ENCODE measurements at places on chromosomes 6 and 20.

DNA sequence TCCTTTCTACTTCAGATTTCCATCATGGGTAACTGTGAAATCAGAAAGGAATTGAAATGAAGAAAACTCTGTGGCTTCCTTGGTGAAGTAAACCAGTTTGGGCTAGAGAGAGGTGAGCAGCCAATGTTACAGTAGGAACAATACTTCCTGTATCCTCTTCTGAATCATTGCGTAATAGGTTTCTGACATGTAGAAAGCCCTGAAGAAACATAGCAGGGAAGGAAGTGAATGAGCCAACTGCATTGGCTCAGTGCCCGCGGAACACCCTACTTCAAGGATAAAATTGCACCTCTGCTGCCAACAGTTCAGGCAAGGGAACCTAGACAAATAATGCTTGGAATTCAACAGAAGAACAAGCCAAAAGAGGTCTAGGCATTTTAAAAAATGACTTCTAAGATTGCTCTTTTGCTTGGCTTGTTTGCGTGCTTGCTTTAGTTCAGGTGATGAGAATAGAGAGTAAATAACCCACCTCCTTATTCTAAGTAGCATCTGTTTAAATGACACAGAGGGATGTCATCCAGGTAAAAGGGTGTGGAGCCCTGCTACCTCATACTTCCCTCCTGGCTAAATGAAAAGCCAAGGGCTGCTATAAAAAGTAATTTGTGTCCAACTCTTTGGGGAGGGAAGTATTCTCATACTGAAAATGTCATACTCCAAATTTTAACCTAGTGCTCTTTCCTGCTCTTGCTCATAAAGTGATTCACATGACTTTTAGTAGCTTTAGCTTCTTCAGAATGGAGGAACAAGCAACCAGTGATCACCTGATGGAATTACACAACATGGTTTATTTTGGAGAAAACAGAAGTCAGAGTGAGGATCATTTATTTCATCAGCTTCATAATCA, 30.0 kb upstream of the AKIRIN2 start:
- peak overlapping the region; percentile 43 for H3K4me3 ChIP-seq
- H3K4me1 ChIP-seq: peaks cover 17% of the 10 kb centered on the region
- H3K36me3 ChIP-seq: peaks cover 2% of the 10 kb centered on the region
- H3K27me3 ChIP-seq: peaks cover 22% of the 10 kb centered on the region

DNA sequence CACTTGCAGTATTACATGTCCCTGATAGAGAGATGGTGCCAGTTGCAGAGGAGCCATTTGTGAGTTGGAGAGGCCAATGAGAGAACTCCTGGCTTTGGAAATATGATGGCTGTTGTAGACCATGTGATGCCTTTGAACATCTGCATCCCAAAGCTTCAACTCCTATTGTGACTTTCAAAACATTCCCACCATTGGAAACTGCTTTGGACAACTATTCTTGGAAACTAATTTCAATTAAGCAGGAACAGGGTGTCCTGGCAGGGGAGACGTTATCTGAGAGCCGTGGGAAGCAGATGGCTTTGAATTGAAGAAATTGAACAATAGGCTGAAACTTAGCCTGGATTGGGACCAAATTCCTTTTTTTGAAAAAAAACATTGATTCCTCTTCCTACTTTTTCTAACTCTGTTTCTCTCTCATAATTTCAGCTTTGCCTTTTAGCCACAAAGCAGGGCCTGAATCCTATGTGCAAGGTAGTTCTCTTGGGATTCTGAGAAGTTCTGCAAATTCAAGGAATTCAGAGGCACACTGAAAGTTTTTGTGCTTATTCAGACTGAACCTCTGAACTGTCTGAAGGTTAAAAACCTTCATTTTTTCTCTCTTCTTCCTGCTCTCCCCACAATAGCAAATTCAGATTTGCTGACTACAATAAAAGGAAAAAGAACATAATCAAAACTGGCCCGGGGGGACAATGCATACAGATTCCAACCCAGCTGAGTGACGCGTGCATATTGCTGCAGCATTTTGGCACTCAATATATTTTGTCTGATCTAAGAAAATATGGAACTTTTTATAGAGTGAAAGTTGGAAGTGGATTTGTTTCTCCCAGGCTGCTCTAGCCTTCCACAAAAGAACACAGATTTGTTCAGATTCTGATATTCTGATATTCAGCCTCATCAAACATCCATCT, 720.4 kb upstream of the CHD6 start:
- no peak overlapping the region for H3K27ac ChIP-seq
- H3K4me1 ChIP-seq: no peaks in the 10 kb centered on the region
- no peak overlapping the region for H3K4me3 ChIP-seq
- no peak for DNase-seq

DNA sequence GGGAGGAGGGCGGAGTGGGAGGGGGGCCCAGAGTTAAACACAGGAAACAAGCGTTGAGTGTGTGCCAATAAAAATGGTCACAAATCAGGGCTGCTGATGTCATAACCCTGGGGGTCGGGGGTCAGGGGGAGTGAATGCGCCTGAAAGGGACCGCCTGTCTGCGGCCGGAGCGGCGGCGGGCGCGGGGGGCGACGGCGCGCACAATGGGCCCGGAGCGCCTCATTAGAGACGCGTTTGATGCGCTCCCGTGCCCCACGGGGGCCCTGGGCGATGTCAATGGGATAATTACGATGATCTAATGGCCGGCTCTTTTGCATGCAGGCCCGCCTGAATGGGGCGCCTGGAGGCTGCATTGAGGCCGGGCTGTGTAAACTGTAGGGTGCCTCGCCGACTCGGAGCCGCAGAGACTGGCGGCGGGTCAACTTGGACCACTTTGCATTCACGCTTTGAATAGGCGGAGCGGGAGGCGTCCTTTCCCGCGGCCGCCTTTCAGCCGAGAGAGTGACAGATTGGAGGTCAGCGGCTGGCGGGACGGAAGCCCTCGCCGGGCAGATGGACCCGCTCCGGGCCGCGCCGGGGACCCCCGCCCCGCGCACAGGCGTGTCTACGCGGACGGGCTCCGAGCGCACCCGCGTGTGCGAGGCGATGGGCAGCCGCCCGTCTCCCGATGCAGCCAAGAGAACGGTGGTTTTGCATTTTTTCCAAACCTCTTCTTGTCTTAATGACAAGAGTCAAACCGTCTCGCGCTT, 296.1 kb downstream of the TFAP2C start:
- no peak for DNase-seq
- peaks cover 71% of the 10 kb centered on the region for H3K27me3 ChIP-seq
- no peaks in the 10 kb centered on the region for H3K36me3 ChIP-seq
- no peak overlapping the region for H3K27ac ChIP-seq
- no peak overlapping the region for H3K4me3 ChIP-seq
- H3K4me1 ChIP-seq: no peaks in the 10 kb centered on the region

DNA sequence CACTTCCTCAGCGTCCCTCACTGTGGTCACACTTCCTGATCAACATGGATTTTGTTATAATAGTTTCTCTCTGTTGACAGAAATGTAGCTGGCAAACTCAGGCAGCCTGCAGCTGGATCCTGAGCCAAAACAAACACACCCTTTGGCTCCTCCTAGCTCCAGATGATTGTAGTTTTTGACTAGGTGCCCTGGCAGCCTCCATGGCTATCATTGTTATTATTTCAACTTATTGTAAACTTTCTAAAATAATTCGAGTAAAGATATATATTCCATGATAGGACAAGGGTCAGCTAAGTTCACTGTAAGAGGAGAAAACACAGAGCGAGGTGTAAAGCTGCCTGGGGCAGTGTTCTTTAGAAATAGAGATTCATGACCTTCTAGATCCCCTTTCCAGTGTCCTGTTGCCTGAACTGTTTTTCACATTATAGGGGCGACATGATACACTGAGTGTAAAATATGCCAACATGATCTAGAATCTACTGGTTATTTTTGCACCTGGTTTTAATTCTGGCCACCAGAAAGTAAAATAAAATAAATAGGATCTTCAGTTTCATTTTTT, 98.2 kb upstream of the HDGFL1 start:
- H3K4me1 ChIP-seq: no peaks in the 10 kb centered on the region
- H3K27ac ChIP-seq: no peak overlapping the region
- no peaks in the 10 kb centered on the region for H3K27me3 ChIP-seq
- H3K4me3 ChIP-seq: no peak overlapping the region

DNA sequence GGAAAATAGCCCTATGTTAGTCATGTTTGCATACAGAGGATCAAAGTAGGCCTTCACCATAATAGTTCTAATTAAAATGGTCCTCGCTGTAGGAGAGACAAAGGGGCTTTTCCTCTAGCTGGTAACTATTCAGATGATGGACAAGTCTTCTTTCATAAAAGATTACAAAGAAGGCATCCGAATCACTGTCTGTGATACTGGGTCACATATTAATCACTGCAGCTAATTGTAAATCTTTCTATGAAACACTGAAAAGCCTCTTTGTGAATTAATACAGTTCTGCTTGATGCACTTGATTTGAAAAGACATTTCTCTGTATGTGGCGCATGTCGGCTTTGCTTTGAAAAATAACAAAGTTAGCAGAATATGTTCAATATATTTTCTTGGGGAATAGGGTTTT, 520.8 kb downstream of the KIF16B start:
- H3K27me3 ChIP-seq: no peaks in the 10 kb centered on the region
- DNase-seq: no peak
- no peaks in the 10 kb centered on the region for H3K4me1 ChIP-seq
- no peak overlapping the region for H3K27ac ChIP-seq
- no peak overlapping the region for H3K4me3 ChIP-seq
- no peaks in the 10 kb centered on the region for H3K36me3 ChIP-seq

GRCh38 chr20:60255866-60256265, 297.6 kb downstream of the CDH26 start:
- H3K27ac ChIP-seq: no peak overlapping the region
- DNase-seq: no peak
- no peaks in the 10 kb centered on the region for H3K27me3 ChIP-seq
- H3K36me3 ChIP-seq: no peaks in the 10 kb centered on the region
- no peaks in the 10 kb centered on the region for H3K4me1 ChIP-seq
- no peak overlapping the region for H3K4me3 ChIP-seq

All from T-helper 2 cell treated with Interferon-gamma antibody and Interleukin-4, amounts not matched to agents 5 μg/mL and 100 μg/mL, for 36 hours (primary cell).